Sigmoid colon (tissue), 7 donors: ENCODE measurements at places on chromosomes 11 and 22. TPM values are rescaled to one million over a fixed set of nuclear protein-coding genes. Genes with fewer than 3 reads are reported as not detected.

The CASP1 gene
- 9.2 TPM for total RNA-seq

The FAM227A gene
- 0.95 TPM for total RNA-seq

The TSPAN32 gene
- total RNA-seq: 0.82 TPM

The SLC35C1 gene
- total RNA-seq: 7.6 TPM

The ZP1 gene
- total RNA-seq: not detected

The DUSP8 gene
- 4.4 TPM for total RNA-seq

The BIRC3 gene
- total RNA-seq: 16.1 TPM

The FDX1 gene
- total RNA-seq: 13.8 TPM

The MAJIN gene
- total RNA-seq: not detected

The POLD4 gene
- 48.5 TPM for total RNA-seq

The ACRV1 gene
- total RNA-seq: not detected

The KCNA4 gene
- total RNA-seq: not detected

The MS4A3 gene
- not detected for total RNA-seq

The GGT5 gene
- total RNA-seq: 15.3 TPM

The ARVCF gene
- 26.2 TPM for total RNA-seq

The VPREB1 gene
- total RNA-seq: not detected

The CHADL gene
- total RNA-seq: 25.5 TPM

The CHEK2 gene
- total RNA-seq: 4.6 TPM

The IGSF9B gene
- 53.7 TPM for total RNA-seq

The PGA4 gene
- total RNA-seq: 2.5 TPM

The CRY2 gene
- total RNA-seq: 33.7 TPM

The MOGAT2 gene
- total RNA-seq: not detected

The IGLL1 gene
- total RNA-seq: not detected

The MS4A12 gene
- total RNA-seq: not detected

The TREH gene
- not detected for total RNA-seq

The HOATZ gene
- not detected for total RNA-seq

The SCN4B gene
- total RNA-seq: 1.4 TPM

The OR51B2 gene
- 0.66 TPM for total RNA-seq

The MISFA gene
- 4.2 TPM for total RNA-seq

The SLC29A2 gene
- total RNA-seq: 0.55 TPM

The C11orf87 gene
- total RNA-seq: not detected

The PHOX2A gene
- total RNA-seq: 0.82 TPM

The DDTL gene
- total RNA-seq: not detected

The HEPHL1 gene
- total RNA-seq: not detected

The OR4D5 gene
- total RNA-seq: not detected

The SLC7A4 gene
- not detected for total RNA-seq

The OR51G1 gene
- total RNA-seq: not detected

The EFCAB6 gene
- total RNA-seq: 1.8 TPM

The BBOX1 gene
- total RNA-seq: not detected

The PDGFB gene
- total RNA-seq: 7.8 TPM

The MRGPRX4 gene
- not detected for total RNA-seq

The LRRC56 gene
- not detected for total RNA-seq

The C1QTNF4 gene
- 6.7 TPM for total RNA-seq

The DDX25 gene
- 0.14 TPM for total RNA-seq

The SPINDOC gene
- 13.5 TPM for total RNA-seq

The MN1 gene
- 8.6 TPM for total RNA-seq

The HTR3B gene
- total RNA-seq: not detected

The GPHA2 gene
- not detected for total RNA-seq

The NLRP6 gene
- total RNA-seq: 0.33 TPM

The GAS2 gene
- 1.1 TPM for total RNA-seq

The TENM4 gene
- total RNA-seq: 3.8 TPM

The C22orf42 gene
- not detected for total RNA-seq

The SAA4 gene
- total RNA-seq: not detected

The LRRC55 gene
- total RNA-seq: 0.95 TPM

The KCNJ5 gene
- 1.8 TPM for total RNA-seq

The OR2D2 gene
- not detected for total RNA-seq

The MMP12 gene
- total RNA-seq: not detected
